ENCODE measurements at places on chromosomes 6 and 20. TPM values are rescaled to one million over a fixed set of nuclear protein-coding genes. Genes with fewer than 3 reads are reported as not detected.

Gene ANGPT4
- total RNA-seq: not detected

Gene TRMT11
- total RNA-seq: 9.5 TPM

Gene ZNF311
- 0.13 TPM for total RNA-seq

Gene SLC22A3
- not detected for total RNA-seq

Gene OPN5
- total RNA-seq: not detected

Gene SPTLC3
- total RNA-seq: 0.63 TPM

Gene PGBD1
- 5.2 TPM for total RNA-seq

Gene SNAP91
- 1.3 TPM for total RNA-seq

Gene TREML4
- not detected for total RNA-seq

Gene TBC1D22B
- 10.5 TPM for total RNA-seq

Gene FRS3
- 0.89 TPM for total RNA-seq

Gene FAM83D
- 22.3 TPM for total RNA-seq

Gene VIP
- total RNA-seq: 0.39 TPM

Gene RAB32
- total RNA-seq: 81.5 TPM

Gene SLC22A2
- not detected for total RNA-seq

Gene SLC17A2
- not detected for total RNA-seq

Gene PRDM1
- 1.5 TPM for total RNA-seq

Gene CCN2
- total RNA-seq: 178 TPM

Gene NHLRC1
- 0.51 TPM for total RNA-seq

Gene ALDH8A1
- total RNA-seq: 0.25 TPM

Gene BPIFB1
- not detected for total RNA-seq

Gene BAG2
- total RNA-seq: 0.90 TPM

Gene GTSF1L
- not detected for total RNA-seq

Gene NRN1
- total RNA-seq: 28.1 TPM

Gene FAM209B
- total RNA-seq: not detected

Gene AKIRIN2
- 13.6 TPM for total RNA-seq

Gene CALHM5
- 1.4 TPM for total RNA-seq

Gene PGC
- not detected for total RNA-seq

Gene BTN1A1
- not detected for total RNA-seq

Gene ACTR5
- 7.3 TPM for total RNA-seq

Gene SLA2
- total RNA-seq: not detected

Gene C6orf15
- total RNA-seq: not detected

Gene ZNF831
- total RNA-seq: under 0.01 TPM

Gene MYH7B
- not detected for total RNA-seq

Gene TFEB
- 5.5 TPM for total RNA-seq

Gene ZSCAN31
- total RNA-seq: 12.1 TPM

Gene POM121L2
- not detected for total RNA-seq

Gene SYCP2
- 1.1 TPM for total RNA-seq

Gene MCHR2
- total RNA-seq: not detected

Gene ETV7
- 0.13 TPM for total RNA-seq

Gene SYNDIG1
- total RNA-seq: not detected

Gene TCF21
- not detected for total RNA-seq

Gene CLPSL2
- total RNA-seq: not detected

Gene HAO1
- not detected for total RNA-seq

Gene MED23
- total RNA-seq: 28.6 TPM

Gene C20orf144
- under 0.01 TPM for total RNA-seq

Data from dermis microvascular lymphatic vessel endothelial cell (primary cell).